ENCODE measurements at places on chromosomes 13 and 19.

GRCh38 chr13:37270226-37271001 is 164.9 kb upstream of the CSNK1A1L start:
- no peak for DNase-seq

DNA sequence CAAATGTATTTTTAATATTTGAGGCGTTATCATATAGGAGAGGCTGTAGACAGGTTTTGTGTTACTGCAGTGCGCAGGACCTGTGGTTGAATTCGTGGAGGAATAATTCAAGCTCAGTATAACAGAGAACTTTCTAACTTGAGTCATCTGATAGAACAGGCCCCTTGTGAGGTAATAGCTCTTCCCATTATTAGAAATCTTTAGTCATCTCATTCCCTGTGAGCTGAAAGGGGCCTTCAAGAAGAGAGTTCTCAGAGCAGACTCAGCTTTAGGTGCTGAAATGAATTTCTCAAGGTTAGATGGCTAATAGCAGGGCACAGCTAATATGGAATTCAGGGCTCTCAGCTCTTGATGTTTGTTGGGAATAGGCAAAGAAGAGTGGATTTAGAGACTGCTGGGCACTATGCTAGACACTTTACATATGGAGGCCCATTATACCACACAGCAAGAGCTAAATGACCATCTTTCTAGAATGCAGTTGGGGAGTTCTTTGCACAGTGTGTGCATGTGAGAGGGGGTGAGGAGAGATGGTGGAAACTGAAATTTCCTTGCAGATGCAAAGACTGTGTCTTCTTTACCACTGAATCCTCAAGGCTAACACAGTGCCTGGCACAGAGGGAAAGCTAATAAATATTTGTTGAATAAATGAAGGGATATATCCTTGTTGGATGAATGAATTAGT is 89.5 kb downstream of the DGKH start:
- DNase-seq: no peak

GRCh38 chr13:30300596-30300995 is 6.8 kb downstream of the KATNAL1 start:
- no peak for DNase-seq

GRCh38 chr19:33064458-33064791 is 263 bp downstream of the RHPN2 start:
- no peak for DNase-seq

GRCh38 chr13:111937777-111938311 is 129.1 kb upstream of the SOX1 start:
- DNase-seq: no peak

DNA sequence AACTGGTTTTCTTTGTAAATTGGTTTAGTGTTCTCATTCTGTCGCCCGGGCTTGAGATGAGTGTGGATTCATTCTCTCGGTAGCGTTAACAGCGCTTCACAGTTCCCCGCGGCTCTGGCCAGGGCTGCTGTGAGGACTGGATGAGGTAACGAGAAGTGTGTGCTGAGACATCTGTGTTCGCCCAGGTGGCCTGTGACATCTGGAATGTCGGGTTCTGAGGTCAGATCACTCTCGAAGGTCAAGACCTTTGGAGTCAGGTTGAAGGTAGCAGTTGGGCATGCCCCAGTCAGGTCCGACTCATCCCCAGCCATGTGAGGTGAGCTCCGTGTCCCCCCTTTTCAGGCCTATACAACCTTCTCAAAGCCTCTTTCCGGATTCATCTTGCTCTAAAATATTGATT is 13.4 kb upstream of the TUBGCP3 start:
- DNase-seq: no peak

- DNase-seq: no peak
Observed at GRCh38 chr13:43676320-43676719, 110.5 kb downstream of the ENOX1 start.

- no peak for DNase-seq
Observed at GRCh38 chr13:112068540-112069060, 1.7 kb downstream of the SOX1 start.

DNA sequence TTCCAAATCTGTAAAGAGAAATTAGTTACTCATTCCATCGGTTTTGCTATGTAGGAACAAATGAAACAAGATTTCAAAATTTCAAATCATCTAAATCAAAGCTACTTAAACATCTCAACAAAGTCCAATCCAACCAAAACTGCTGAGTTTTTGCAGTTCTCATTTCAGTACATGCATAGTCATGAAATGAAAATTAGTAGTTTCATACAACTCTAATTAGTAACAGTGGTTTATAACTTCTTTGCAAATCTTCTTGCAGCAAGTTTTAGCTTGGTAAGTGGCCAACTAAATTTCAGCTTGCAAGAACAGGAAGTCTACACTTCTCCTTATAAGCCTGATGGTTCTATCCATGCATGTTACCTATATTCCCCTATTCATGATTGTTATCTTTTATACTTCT is 75.6 kb downstream of the SPRY2 start:
- no peak for DNase-seq

GRCh38 chr19:5957170-5957569 is 20.8 kb downstream of the RANBP3 start:
- DNase-seq: no peak

DNA sequence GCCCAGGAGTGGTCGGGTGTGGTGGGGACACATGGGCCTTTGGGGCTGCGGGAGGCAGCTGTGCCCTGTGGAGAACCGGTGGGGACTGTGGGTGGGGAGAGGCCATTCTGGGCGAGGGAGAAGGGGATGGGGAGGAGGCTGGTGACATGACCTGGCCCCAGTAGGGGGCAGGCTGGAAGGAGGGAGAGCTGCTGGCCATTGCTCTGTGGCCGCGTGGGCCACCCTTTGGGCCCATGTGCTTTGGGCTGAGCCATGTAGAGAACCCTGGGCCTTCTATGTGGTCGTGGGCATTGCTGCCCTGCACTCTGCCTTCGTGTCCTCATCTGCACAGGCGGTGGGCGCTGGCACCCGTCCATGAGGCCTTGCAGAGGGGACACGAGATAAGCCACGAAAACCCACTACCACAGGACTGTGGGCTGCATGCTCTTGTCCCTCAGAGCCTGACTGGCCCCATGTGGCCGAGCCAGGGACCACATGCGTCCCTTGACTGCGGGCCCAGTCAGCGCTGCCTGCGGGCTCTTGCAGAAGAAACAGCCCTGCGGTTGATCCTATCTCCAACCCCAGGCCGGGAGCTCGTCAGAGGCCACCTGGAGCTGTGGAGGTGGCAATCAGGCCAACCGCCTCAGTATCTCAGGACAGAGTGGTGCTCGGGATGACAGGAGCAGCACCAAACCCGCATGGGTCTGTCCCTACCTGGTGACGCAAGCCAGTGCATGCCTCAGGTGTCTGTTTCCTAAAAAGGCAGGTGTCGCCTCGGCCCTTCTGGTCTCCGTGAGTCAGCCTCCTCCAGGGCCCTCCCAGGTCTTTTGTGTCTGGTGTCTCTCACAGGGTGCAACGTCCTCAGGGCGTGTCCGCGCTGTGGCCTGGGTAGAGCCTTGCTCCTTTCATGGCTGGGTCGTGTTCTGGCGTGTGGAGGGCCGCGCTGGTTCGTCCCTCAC is 14.3 kb downstream of the FZR1 start:
- DNase-seq: no peak

DNA sequence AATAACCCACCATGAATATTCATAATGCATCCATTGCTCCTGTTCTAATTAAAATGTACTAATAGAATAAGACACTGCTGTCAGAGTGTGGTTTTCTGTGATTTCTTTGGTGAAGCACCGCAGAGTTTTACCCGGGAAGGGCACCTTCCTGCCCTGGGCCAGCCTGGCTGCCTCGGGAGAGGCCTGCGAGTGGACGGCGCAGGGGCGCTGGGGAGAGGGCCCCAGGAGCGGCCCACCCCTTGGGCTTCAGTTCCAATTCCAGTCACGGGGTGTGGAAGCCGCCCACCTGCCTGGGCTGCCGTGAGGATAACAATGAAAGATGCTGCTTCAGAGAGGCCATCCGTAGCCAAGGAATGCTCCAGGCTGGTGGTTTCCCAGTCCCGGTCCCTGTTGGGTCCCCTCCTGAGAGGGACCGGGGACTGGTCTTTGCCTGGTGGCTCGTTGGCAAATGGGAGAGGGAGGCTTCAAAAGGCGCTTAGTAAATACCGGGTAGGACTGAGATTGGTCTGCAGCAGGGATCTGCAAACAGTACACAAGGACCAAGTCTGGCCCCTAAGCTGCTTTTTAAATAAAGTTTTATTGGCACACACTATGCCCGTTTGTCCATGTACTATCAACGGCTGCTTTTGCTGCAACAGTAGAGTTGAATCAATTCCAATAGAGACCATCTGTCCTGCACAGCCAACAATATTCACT is 18.0 kb downstream of the TCF3 start:
- no peak for DNase-seq

- no peak for DNase-seq
Observed at GRCh38 chr13:34223984-34224383, 406.0 kb downstream of the RFC3 start.

DNA sequence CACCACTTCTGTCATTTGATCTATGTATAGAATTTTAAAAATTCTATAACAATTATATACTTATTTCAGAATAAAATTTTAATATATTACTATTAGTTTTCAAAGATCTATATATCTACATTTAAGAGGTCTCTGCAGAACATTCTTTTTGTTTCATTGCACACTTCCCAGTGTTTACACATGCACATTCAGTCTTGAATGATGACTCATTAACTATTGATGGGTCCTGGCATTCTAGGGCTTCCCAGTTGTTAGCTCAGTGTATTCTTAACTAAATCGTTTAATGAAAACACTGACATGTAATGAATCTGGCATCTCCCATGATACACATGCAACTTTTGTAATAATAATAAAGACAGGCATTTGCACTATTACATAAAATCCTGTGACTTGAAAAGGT is 324.6 kb downstream of the KLF12 start:
- no peak for DNase-seq

DNA sequence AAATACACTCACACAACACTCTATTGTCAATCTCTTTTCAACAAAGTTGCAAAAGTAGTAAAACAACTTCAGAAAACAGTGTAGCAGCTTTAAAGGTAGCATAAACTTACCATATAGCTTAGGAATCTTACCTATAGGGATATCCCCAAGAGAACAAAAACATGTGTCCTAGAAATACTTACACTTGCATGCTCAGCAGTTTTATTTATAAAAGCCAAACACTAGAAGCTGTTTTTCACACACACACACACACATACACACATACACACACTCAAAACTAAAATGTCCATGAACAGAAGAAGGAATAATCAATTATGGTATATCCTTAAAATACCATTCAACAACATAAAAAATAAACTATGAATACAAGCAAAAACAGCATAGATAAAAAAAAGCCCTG is 11.7 kb downstream of the ZNF773 start:
- no peak for DNase-seq

- DNase-seq: peak; percentile 27
Observed at GRCh38 chr13:48731957-48732569, 78.3 kb downstream of the CYSLTR2 start.

DNA sequence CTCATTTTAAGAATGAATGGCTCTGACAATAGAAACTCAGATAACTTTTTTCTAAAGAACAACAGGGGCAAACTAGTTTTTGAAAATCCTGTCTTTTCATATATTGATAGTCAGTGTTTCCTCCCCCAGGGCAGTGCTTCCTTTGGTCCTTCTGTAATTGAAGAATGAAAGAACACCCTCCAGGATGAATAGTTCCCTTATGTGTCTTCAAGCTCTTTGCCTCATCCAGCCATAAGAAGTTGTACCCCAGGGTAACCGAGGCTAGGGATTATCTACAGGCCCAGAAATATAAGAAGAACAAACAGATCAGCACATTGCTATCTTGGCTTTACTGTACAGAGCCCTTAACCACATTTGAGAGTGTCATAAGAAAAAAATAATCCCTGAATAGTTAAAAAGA is 12.1 kb upstream of the ERICH6B start:
- DNase-seq: no peak

GRCh38 chr19:7063339-7063738 is 4.9 kb upstream of the MBD3L3 start:
- no peak for DNase-seq

GRCh38 chr13:74040200-74040599 is 94.0 kb downstream of the KLF12 start:
- DNase-seq: no peak

DNA sequence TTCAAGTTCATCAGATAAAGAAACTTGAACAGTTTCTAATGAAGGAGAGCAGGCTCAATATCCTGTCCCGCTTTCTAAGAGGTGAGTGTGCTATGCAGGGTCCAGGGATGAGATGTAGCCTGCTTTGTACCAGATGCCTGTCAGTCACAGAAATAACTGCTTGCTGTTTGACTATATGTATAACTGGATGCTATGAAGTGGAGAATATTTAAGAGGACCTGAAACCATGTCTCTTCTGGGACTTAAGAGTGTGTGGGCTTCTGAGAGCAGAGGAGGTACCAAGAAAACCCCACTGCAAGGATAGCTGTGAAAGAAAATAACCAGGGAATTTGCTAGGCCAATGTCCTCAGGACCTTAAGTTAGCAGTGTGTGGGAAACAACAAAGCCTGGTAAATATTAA is 246.3 kb upstream of the RFC3 start:
- no peak for DNase-seq

GRCh38 chr13:72218966-72219365 is 352.0 kb upstream of the DACH1 start:
- no peak for DNase-seq

- DNase-seq: no peak
Observed at GRCh38 chr19:55641426-55642152, 787 bp downstream of the ZNF580 start.

DNA sequence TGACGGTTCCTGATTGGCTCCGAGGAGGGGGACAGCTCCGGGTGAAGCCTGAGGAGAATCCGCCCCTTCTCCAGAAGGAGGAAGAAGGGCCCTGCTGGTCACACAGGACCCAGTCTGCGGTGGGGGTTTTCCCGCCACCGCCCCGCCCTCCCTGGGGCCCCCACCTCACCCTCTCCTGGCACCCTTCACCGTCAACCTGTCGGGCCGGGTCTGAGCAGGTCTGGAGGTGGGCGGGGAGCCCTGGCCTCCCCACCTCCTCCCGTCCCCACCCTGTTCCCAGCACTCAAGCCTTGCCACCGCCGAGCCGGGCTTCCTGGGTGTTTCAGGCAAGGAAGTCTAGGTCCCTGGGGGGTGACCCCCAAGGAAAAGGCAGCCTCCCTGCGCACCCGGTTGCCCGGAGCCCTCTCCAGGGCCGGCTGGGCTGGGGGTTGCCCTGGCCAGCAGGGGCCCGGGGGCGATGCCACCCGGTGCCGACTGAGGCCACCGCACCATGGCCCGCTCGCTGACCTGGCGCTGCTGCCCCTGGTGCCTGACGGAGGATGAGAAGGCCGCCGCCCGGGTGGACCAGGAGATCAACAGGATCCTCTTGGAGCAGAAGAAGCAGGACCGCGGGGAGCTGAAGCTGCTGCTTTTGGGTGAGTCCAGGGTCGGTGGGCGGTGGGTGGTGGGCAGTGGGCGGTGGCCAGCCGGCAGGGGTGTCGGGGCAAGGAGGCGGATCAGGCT is at the start of gene GNA15:
Gene GNA15 (plus strand): TSS at position 73 of the 723 bp plus-strand sequence. CDS start 418 bp downstream, at position 491.
- DNase-seq: no peak

DNA sequence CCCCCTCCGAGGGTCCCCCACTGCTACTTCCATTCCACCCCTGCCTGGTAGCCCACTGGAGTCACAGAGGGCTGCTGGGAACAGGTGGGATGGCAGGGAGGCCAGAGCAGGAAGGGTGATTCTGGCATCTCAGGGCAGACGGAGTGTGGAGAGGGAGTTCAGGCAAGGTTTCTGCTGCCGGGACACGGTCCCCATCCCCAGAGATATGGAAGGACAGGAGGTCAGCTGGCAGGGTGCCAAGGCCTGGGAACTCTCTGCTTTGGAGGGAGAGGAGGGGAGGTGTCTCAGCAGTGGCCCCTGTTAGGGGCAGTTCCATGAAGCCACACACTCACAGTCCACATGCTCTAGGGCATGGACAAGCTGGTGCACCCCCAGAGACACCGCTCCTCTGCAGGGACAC is 68.1 kb downstream of the CHST8 start:
- no peak for DNase-seq

Data from stimulated activated CD8-positive, alpha-beta memory T cell treated with anti-CD3 and anti-CD28 coated beads, Interleukin-4, amount 100 ng/mL, for 4 hours (primary cell).